CD8-positive, alpha-beta memory T cell (primary cell): ENCODE measurements at places on chromosomes 1 and 21.

DNA sequence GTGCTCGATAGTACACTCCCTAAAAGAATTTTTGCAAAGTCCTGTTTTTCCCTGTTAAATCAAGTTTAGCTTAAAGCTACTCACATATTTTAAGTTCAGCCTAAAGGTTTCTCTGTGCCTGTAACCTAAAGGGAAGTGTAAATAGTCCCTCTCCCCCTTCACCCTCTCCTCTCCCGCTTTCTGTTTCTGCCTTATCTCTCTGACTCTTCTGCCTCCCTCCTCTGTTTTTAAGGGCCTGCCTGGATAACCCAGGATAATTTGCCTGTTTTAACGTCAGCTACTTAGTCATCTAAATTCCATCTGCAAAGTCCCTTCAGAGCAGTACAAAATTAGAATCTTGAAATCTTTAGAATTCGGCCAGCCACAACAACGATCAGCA, 92.6 kb downstream of the NID1 start:
- H3K27me3 ChIP-seq = no peaks in the 10 kb centered on the region
- peak overlapping the region; percentile 41 for H3K4me3 ChIP-seq
- H3K4me1 ChIP-seq = peaks cover 10% of the 10 kb centered on the region
- H3K36me3 ChIP-seq = no peaks in the 10 kb centered on the region
- DNase-seq = no peak
- H3K27ac ChIP-seq = peak overlapping the region; percentile 50

GRCh38 chr1:212413902-212414327, 771 bp downstream of the PACC1 start:
- DNase-seq = no peak
- H3K36me3 ChIP-seq = peaks cover 22% of the 10 kb centered on the region
- H3K27me3 ChIP-seq = no peaks in the 10 kb centered on the region
- H3K4me3 ChIP-seq = peak overlapping the region; percentile 90
- peak overlapping the region; percentile 55 for H3K27ac ChIP-seq

DNA sequence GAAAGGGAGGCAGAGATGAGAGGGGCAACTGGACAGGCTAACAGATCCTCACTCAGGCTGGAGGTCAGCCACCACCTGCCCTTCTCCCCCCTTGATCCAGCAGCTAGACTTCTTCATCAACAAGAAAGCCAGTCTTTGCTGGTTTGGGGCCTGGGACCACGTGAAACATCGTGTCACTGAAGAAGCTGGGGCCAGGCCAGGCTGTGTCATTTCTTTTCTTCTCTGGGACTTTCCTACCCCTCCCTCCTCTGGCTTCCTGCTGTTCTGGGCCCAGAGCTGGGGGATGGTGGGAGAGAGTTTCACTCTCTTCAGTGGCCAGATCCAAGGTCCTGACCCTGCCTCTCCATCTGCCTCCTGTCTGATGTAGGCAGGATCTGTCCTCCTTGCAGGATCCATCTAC, 18.1 kb upstream of the SLC26A9 start:
- H3K4me3 ChIP-seq = no peak overlapping the region
- no peak overlapping the region for H3K27ac ChIP-seq
- H3K27me3 ChIP-seq = no peaks in the 10 kb centered on the region
- no peaks in the 10 kb centered on the region for H3K36me3 ChIP-seq
- no peak for DNase-seq
- no peaks in the 10 kb centered on the region for H3K4me1 ChIP-seq

DNA sequence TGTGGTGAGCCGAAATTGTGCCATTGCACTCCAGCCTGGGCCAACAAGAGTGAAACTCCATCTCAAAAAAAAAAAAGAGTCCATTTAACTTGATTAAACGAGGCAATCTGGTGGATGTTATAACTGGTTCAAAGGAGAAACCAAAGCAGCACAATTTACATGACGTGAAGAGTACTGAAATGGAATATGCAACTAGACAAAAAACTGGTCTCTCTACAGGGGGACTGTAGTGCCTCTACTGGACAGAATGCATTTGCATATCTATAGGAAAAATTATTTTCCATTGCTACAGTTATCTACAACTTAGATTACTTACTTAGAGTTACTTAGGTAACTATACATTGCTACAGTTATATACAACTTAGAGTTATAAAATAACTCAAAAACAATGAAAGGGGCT, 2.7 kb upstream of the CAPN2 start:
- no peak for DNase-seq
- no peaks in the 10 kb centered on the region for H3K27me3 ChIP-seq
- H3K36me3 ChIP-seq = no peaks in the 10 kb centered on the region
- H3K27ac ChIP-seq = no peak overlapping the region

DNA sequence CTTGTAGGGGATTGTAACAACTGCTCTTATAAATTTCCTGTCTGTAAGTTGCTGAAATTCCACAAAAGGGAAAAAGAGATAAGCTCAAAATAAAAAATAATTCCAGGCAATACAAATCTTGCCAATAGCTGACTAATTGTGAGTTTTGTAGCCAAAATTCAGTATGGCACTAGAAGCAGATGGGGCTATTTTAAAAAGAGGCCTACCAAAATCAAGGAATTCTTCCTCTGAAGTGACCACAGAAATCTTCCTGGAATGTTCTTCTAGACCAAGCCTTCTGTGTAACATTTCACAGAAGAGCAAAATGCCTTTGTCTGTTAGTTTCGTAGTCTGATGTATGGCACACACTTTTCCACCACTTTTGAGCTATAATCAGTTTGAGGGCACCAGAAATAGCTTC, 127.6 kb downstream of the CYYR1 start:
- no peak overlapping the region for H3K27ac ChIP-seq
- no peaks in the 10 kb centered on the region for H3K36me3 ChIP-seq
- H3K27me3 ChIP-seq = no peaks in the 10 kb centered on the region
- DNase-seq = no peak
- no peak overlapping the region for H3K4me3 ChIP-seq

DNA sequence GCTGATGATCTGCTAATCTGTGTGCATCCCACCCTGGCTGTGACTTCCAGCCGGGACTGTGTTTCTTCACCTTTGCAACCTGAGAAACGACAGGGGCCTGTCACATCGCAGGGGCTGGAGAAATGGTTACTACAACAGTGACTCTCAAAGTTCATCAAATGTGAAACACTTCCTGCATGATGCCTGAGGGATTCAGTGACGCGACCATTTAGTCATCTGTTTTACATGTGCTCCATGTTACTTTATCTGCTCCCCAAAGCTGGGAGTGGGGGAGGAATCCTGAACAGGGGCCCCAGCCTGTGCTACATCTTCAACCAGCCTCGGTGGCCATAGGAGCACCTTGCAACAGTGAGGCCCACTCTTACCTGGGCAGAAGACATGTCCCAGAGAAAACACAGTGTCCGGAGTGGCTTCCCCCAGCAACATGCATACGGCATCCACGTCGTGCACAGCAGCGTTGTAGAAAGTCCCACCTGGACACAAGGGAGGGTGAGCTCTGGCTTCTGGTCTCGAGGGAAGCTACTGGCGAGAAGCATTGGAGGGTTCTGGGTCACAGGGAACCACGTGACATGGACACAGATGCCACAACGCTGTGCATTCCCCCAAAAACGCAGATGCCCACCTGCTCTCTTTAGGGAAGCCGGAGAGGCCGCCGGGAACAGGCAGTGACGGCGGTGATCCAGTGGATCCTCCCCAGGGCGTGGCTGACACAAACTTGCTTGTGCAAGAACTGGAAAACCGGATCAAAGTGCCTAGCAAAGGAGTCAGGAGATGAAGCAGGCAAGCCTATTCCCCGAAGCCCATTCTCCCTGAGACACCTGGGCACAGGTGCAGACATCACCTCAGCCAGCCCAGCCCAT, 9.6 kb upstream of the CCDC27 start:
- no peak overlapping the region for H3K27ac ChIP-seq
- H3K27me3 ChIP-seq = no peaks in the 10 kb centered on the region
- no peak for DNase-seq
- H3K4me3 ChIP-seq = no peak overlapping the region
- peaks cover 10% of the 10 kb centered on the region for H3K36me3 ChIP-seq

DNA sequence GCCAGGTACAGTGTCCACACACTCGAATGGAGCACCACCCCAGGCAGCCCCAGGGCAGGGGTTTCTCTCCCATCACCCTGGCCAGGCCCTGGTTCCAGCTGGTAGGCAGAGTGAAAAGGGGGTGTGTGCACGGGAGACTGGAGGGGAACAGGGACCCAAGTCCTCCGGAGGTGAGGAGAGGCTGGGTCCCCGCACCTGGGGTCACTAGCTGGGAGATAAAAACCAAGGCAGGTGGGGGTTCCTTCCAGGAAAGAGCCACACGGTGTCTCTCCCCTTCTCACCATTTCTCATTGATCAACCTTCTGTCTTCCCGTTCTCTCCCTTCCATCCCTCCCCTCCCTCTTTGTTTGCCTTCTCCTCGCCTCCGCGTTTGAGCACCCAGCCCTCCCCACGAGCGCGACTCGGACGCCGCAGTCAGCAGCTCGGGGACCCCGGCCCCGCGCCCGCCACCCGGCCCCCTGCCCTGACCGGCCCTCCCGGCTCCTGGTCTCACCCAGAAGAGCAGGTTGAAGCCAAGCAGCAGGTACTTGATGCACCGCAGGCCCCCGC, 358 bp downstream of the TSPAN2 start:
- DNase-seq = no peak
- H3K4me1 ChIP-seq = peaks cover 28% of the 10 kb centered on the region
- peak overlapping the region; percentile 58 for H3K4me3 ChIP-seq
- no peak overlapping the region for H3K27ac ChIP-seq

DNA sequence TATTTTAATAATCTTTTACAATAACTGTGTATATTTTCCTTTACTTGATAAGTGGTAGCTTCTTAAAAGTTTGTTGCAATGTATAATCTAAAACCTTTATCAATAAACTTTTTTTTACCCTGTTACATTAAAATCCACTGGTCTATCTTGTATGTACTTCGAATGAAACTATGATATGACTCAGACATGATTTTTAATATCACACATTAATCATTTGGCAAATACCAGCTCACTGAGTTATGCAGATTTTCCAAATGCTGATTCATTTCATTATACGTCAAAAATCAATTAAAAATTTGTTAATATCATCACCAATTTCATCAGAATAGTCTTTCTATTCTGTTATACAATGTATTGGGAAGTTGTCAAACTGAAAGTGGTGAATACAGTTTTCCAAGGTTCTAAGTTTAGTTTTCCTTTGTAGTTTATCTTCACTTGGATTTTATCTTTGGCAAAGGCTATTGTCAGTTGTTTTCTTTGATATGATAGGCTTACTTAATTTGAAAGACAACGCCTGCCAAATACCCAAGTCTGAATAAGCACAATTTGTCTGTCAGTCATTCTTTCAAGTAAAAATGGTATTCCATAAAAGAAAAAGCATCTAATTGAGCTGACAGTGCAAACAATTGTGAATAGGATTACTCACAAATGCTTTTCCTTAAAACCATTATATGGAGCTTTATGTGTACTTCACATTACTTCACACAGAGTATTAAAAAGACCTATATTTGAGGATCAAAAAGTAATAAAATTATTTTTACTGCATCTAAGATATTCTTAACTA, 127.0 kb downstream of the NME7 start:
- H3K36me3 ChIP-seq = no peaks in the 10 kb centered on the region
- no peaks in the 10 kb centered on the region for H3K4me1 ChIP-seq
- DNase-seq = no peak
- H3K27me3 ChIP-seq = no peaks in the 10 kb centered on the region

DNA sequence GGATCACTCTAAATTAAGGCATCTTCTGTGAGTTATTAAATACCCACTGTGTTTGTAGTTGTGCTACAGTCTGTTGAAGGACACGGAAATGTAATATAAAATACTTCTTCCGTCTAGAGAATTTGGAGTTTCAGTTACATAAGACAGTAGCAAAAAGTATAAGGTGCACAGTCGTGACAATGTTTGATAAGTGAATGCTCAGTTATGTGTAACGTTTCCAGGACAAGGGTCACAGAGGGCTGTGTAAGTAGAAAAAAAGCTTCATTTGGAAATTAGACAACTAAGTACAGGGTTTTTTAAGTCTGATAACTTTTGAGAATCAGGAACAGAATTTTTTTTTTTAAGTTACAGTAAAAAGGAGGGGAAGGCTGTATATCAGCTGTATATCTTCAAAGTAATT, 27.5 kb downstream of the SRSF11 start:
- no peak overlapping the region for H3K27ac ChIP-seq
- no peaks in the 10 kb centered on the region for H3K4me1 ChIP-seq
- no peak overlapping the region for H3K4me3 ChIP-seq
- DNase-seq = no peak
- H3K27me3 ChIP-seq = no peaks in the 10 kb centered on the region
- peaks cover 72% of the 10 kb centered on the region for H3K36me3 ChIP-seq

- peaks cover 21% of the 10 kb centered on the region for H3K4me1 ChIP-seq
- H3K4me3 ChIP-seq = no peak overlapping the region
- no peak overlapping the region for H3K27ac ChIP-seq
- no peak for DNase-seq
Measured at GRCh38 chr1:173409613-173410012, 67.5 kb upstream of the PRDX6 start.

GRCh38 chr1:1344655-1345361, 4.4 kb downstream of the DVL1 start:
- H3K27me3 ChIP-seq = no peaks in the 10 kb centered on the region
- H3K4me1 ChIP-seq = peaks cover 16% of the 10 kb centered on the region
- no peak overlapping the region for H3K4me3 ChIP-seq
- H3K36me3 ChIP-seq = no peaks in the 10 kb centered on the region

DNA sequence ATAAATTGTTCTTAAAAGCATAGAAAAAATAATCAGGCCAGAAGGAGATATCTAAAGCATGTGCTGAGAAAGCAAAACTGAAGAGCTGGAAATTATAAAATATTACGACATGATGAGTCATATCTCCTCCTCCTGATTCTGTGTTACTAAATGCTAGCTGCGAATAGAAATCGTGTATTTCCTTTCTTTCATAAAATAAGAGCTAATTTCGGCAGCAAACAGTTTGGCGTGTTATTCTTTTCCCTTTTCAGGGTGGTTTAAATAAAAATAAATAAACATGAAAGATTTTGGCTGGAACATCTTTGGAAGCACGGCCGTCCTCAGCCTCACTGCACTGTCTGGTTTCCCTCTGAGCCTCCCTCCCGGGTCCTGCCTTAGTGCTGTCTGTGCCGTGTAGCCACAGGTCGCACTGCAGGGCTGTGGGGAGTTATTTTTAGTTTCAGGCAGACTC, 56.0 kb downstream of the ADARB1 start:
- DNase-seq = no peak
- no peaks in the 10 kb centered on the region for H3K36me3 ChIP-seq
- no peak overlapping the region for H3K4me3 ChIP-seq
- H3K27ac ChIP-seq = no peak overlapping the region
- peaks cover 13% of the 10 kb centered on the region for H3K4me1 ChIP-seq

DNA sequence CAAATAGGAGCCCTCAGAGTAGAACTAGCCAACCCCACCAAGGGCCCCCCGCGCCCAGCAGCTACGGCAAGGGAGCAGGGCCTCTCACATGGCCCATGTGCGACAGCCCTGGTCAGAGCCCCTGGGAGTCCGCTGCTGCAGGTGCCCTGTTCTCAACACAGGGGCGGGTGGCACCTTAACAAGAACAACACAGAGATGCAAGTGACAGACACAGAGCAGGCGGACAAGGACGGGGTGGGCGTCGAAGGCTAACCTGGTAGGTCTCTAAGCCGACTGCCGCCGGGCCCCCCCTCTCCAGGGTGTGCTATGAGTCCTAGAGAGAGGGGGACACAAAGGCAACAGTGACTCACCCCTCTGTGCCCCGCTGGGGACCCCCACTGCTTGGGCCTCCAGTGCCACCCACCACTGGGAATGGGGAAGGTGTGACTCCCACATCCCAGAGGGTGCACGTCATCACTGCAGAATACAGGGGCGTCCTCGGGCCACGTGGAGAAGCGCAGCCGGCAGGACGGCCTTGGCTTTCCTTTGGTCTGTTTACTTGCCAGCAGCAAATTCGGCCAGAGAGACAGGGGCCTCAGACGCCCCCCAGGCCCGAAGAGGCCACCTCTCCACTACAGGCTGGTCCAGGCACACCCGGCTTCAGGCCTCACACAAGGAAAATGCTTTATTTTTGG, 44.8 kb downstream of the PRDM15 start:
- no peaks in the 10 kb centered on the region for H3K27me3 ChIP-seq
- no peak overlapping the region for H3K27ac ChIP-seq
- DNase-seq = no peak
- H3K4me3 ChIP-seq = no peak overlapping the region
